HepG2 (cell line): ENCODE measurements at places on chromosomes 3 and 15. TPM values are rescaled to one million over a fixed set of nuclear protein-coding genes. Genes with fewer than 3 reads are reported as not detected.

DNA sequence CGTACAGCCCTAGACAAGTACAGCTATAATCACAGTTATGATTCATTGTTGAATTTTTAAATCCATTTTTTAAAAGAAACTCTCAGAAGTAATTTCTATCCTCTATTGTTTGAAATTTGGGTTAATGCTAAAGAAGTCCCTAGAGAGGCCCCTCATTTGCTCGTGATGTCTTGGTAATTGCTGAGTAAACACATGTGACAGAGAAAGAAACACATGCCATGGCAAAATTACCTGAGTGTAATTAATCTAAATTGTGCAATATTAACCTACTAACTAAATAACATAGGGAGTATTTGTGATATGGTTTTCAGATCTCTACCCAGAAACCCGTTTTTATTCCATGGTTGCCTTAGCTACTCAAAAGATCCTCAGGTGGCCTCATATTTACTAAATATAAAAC is 10.8 kb downstream of the NEK10 start:
- DNase-seq: no peak
- no peaks in the 10 kb centered on the region for H3K36me3 ChIP-seq
- peaks cover 76% of the 10 kb centered on the region for H3K4me1 ChIP-seq
- H3K27me3 ChIP-seq: no peaks in the 10 kb centered on the region

GRCh38 chr15:38660738-38661137 is 96.1 kb upstream of the RASGRP1 start:
- H3K4me3 ChIP-seq: no peak overlapping the region
- H3K27ac ChIP-seq: no peak overlapping the region
- no peak for DNase-seq
- no peaks in the 10 kb centered on the region for H3K27me3 ChIP-seq
- no peaks in the 10 kb centered on the region for H3K4me1 ChIP-seq

- peaks cover 35% of the 10 kb centered on the region for H3K36me3 ChIP-seq
- no peaks in the 10 kb centered on the region for H3K4me1 ChIP-seq
- H3K27ac ChIP-seq: no peak overlapping the region
- no peaks in the 10 kb centered on the region for H3K27me3 ChIP-seq
Measured at GRCh38 chr3:125023833-125024555, 31.8 kb downstream of the HEG1 start.

LINGO1 gene
- total RNA-seq: not detected in 2 replicates

EIF5A2 gene
- 9.4 and 17.1 TPM in 2 replicates for total RNA-seq
